ENCODE measurements at places on chromosomes 3 and 15. TPM values are rescaled to one million over a fixed set of nuclear protein-coding genes. Genes with fewer than 3 reads are reported as not detected.

Gene PPP1R14D
- not detected for polyA plus RNA-seq

Gene C3orf85
- polyA plus RNA-seq, result 46.4 TPM

Gene ILDR1
- 0.21 TPM for polyA plus RNA-seq

DNA sequence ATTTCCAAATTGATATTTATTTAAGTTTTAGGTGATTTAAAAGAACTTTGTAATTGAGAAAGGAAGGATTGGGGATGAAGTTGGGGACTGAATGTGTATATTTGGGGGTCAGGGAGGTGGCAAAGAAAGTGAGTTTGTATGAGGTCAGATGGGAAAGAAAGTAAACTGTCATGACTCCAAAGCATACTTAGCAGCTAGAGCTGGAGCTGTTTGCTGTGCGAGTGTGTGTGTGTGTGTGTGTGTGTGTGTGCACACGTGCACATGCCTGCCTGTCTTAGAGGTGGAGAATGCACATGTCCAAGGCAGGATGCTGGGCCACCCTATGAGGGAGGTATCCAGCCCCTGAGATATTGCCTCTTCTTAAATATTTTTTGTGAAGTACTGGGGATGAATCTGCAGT lies 21.0 kb downstream of the BOC start:
- H3K27ac ChIP-seq, result no peak overlapping the region
- no peaks in the 10 kb centered on the region for H3K36me3 ChIP-seq
- DNase-seq, result no peak
- no peaks in the 10 kb centered on the region for H3K4me1 ChIP-seq
- no peaks in the 10 kb centered on the region for H3K27me3 ChIP-seq
- H3K4me3 ChIP-seq, result no peak overlapping the region

Gene LSM3
- polyA plus RNA-seq, result 5.7 TPM
